GM13977 (cell line): ENCODE measurements at places on chromosomes 1 and 21.

DNA sequence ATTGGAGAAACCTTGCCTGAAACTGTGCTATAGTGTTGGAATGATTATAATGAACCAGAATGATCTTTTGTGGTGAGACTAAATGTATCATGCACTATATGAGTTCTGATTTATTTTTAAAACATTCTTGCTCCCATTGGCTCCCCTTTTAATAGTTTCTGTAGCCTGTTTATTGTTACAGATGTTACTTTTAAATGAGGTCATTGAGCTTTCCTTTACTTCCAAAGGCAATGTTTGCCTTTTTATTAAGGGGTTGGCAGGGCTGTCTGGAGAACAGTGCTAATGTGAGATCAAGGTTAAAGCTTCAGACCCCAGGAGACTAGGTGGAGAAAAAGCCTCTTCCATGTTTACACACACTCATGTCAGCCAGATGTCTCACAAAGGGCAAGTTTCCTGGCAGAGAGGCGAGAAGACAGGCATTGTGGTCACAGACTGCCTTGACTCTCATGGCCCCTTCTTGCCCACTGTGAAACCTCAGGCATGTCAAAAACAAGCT is 120.6 kb upstream of the RAVER2 start:
- DNase-seq: no peak

- DNase-seq: no peak
Observed at GRCh38 chr1:17874231-17874630, 119.1 kb downstream of the ACTL8 start.

GRCh38 chr21:34055615-34056014 is 17.8 kb upstream of the MRPS6 start:
- no peak for DNase-seq

DNA sequence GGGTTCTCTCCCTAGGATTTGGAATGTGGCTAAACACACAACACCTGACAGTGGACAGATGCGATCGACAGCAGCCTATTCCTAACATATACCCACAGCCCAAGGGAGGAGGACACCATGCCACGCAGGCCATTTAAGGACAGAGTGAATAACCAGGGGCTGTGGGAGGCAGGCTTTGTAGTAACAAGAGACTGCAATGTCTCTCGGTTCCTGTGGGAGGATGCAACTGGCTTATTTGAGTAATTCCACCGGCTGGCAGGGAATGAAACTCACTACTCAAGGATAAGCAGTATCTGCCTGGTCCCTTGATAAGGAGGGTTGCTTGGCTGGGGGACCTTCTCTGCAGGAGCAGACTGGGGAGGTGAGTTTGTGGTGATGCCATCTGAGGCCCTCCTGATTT is 109.6 kb downstream of the PCP4 start:
- no peak for DNase-seq

DNA sequence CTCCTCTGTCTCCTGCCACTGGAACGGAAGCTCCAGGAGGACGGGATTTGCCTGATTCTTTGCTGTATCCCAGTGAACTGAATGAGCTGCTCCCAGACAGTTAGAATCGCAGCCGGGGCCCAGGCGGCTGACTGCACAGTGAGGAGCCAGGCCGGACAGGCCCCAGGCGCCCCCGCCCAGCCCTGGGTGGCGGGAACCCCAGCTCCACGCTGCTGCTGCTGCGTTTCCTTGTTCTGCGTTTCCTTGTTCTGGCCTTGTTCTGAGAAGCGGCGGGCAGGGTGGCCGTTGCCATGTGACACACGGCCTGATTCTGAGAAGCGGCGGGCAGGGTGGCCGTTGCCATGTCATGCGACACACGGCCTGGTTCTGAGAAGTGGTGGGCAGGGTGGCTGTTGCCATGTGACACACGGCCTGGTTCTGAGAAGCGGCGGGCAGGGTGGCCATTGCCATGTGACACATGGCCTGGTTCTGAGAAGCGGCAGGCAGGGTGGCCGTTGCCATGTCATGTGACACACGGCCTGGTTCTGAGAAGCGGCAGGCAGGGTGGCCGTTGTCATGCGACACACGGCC is 56.2 kb downstream of the SLC37A1 start:
- no peak for DNase-seq

GRCh38 chr1:147605591-147605990 is 64.3 kb downstream of the BCL9 start:
- no peak for DNase-seq

DNA sequence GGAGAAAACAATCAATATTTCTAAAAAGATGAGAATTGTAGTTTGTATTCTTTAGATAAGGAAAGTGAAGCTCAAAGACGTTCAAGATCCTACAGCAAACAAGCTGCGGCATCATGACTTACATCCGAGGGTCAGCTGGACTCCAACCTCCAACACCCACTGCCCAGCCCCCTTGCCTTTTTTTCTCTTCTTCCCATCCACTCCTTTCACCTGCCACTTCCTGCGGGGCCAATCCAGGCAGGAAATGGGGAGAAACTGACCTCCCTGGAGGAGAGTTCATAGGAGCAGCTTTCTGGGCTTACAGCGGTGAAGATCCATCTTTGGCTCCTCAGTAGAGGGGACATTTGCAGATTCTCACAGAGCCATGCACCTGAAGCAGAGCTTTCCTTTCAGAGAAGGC is 361.5 kb downstream of the PTPRU start:
- no peak for DNase-seq

DNA sequence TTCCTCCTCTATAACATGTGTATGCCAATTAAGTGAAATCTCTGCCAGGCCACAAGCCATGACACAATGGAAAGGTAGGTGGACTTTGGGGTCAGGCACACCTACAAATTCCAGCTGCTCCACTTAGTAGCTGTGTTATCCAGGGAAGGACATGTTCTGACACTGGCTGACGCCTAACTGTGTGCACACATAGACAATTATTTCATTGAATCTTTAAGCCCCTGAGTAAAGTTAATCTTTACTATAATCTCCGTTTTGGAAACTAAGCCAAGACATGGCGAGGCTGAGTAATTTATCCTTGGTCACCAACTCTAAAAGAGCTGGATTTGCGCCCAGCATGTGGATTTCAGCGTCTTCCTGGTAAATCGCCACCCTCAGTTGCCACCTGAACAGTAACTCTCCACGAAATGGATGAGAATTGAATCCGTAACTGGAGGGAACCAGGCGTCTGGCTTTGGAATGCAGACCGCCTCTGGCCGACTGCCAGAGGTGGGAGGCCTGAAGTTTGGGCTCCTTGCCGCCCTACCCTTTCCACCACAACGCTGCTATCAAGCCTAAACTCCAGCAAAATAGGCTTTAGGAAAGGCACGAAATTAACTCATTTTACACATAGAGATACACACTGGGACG is 888 bp upstream of the SNRPE start:
- DNase-seq: no peak

DNA sequence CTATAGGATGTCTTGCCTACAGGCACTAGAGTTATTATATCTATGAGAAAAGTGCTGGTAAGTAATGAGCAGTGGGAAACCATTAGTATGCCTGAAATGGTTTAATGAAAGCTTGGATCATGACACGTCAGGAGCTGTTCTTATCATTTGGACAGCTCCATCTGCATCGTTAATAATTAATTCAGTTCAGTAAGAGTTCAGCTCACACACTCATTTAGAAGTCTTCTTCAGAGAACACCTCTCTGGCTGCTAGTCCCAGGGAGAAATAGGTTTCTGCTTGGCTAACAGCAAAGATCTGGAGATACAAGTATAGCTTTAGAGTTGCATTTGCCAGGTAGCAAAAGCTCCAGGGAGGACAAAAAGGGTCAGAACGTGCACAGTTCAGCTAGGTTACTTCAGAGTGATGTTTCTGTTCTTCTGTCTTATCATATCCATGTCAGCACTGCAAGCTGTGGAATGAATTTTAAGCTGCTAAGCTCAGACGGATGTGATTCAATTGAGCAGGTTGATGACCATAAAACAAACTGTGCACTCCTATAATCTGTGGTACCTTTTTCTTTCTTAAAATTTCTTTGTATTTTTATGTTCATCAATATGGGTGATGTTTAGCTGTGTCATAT is 173.6 kb downstream of the ADGRL2 start:
- DNase-seq: no peak

- DNase-seq: no peak
Observed at GRCh38 chr1:231803353-231803752, 176.8 kb downstream of the DISC1 start.

- DNase-seq: no peak
Observed at GRCh38 chr1:31782421-31783410, 18.6 kb upstream of the ADGRB2 start.

DNA sequence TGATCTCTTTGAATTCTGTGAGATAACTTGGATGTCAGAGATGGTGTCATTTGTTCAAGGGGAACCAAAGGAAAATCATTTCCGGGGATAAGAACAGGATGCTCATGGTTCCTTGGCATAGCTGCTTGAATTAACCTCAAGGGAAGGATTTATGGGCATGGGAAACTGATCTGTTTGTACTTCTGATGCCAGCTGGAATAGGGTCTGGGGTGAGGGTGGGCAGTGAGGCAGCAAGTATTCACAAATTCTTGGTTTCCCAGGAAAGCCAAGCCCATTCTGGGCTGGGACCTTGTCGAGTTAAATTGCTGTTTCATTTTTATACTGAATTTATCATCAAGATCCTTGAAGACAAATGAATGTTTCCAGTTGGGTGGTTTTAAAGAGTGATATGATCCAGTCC is 14.1 kb downstream of the INTS3 start:
- DNase-seq: no peak

GRCh38 chr1:220786057-220786336 is 716 bp upstream of the MTARC1 start:
- no peak for DNase-seq

DNA sequence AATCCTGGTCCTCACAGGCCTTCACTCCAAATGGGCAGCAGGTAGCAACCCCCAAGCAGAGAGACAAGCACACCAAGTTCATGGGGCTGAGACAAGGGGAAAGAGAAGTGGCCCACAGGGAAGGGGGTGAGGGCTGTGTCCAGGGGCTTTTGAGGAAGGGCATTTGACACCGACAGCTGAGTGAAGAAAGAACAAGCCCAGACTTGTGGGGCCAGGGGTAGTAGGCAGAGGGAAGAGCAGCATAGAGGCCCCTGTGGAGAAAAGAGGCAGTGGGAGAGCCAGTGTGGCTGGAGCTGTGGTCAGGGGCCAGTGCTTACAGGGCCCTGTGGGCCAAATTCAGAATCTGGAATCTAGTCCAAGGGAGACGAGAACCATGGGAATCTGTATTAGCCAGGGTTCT is 85.4 kb downstream of the IGSF21 start:
- DNase-seq: no peak
